H4 (cell line): ENCODE measurements at places on chromosomes 3 and 15.

DNA sequence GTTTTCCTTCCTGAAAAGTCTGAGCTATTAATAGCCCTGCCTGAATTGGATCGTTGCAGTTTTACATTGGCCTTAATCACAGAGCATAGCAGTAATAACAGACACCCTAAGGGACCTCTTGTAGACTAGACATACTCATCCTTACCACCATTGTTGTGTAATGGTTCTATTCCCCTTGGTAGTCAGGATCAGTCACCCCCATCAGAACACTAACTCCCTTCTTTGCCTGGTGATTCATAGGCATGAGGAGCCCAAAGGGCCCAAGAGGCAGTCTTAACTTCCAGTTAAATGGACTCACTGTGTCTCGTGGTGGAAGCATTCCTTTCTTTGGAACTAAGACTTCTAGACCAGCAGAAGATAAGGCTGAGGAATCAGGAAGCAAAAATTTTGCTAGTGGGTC lies 20.2 kb downstream of the CGGBP1 start:
- DNase-seq, result no peak

DNA sequence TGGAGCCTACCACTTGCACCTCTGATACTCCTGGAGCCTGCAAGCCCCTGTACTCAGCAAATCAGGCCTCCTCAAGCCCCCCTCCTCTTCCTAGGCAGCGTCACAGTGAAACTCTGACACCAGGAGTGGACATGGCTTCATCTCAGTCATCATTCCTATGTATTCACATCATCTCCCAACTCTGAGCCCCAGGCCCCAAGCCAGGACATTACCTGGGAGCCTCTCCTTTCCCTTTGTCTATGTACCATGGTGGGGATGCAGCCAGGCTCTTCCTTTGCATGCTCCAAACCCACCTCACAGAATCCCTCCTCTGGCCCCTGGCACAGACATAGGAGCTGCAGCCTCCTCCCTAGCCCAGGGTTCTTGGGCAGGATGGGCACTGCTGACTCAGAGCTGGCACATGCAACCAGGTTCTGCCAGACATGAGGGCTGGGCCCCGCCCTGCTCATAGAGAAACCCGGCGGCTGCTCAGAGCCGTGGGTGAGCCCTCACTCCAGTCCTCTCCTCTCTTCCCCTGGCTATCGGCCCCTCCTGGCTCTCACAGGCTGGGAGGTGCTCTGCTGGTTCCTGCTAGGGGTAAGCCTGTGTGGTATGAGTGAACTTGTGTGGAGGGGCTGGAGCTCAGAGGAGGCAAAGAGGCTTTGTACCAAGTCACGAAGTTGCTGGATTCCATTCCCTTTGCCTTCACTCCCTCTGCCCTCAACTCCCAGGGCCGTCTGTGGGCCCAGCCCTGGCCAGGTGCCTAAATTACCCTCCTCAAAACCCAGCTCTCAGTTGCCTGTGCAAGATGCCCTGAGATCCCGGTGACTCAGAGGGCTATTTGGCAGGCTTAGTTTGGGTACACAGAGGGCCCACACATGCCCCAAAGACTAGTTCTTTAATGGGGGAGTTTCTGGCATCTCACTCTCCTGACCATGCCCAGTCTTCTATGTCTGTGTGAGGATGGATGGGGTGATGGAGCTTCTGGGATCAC lies 1.9 kb upstream of the PLCD1 start:
- DNase-seq, result peak; percentile 74

- DNase-seq, result no peak
Measured at GRCh38 chr15:52658955-52659354, 20.2 kb downstream of the ATOSA start.

DNA sequence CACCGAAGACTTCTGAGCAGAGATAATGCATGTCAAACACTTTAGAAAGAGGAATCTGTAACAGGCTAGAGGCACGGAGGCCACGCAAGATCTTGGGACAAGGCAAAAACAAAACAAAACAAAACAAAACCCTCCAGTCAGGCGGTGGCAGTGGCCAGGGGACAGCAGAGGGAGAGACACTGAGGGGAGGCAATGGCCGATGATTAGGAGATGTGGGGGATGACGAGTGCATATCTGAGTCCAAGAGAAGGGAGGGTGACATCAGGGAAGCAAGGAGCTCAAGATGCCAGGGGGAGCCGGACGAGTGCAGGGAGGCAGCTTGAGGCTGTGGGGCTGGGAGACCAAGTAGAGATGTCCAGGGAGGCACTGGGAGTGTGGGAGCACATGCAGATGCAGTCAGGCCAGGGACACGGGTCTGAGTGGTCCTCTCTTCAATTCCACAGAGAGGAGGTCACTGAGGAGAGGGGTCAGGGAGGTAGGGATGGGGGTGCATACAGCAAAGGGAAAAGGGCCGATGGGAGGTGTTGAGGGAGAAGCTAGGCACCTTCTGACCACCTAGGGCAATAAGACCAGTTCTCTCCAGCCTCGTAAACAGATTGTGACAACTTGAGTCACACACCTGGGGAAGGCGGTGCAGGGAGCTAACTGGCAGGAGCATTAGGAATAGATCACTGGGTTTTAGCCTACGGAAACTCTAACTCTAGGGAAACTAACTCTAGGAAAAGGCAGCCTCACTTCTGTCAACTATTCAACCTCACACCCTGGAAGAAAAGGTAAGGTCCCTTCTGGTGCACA lies 29.6 kb downstream of the SLCO2A1 start:
- DNase-seq, result no peak

- no peak for DNase-seq
Measured at GRCh38 chr3:197586181-197586580, 30.4 kb upstream of the BDH1 start.

GRCh38 chr3:104460477-104461406 lies 906.0 kb upstream of the ALCAM start:
- peak; percentile 20 for DNase-seq

- DNase-seq, result no peak
Measured at GRCh38 chr3:98921957-98922356, 20.5 kb upstream of the DCBLD2 start.

- peak; percentile 85 for DNase-seq
Measured at GRCh38 chr3:16550676-16551341, 37.3 kb upstream of the RFTN1 start.

DNA sequence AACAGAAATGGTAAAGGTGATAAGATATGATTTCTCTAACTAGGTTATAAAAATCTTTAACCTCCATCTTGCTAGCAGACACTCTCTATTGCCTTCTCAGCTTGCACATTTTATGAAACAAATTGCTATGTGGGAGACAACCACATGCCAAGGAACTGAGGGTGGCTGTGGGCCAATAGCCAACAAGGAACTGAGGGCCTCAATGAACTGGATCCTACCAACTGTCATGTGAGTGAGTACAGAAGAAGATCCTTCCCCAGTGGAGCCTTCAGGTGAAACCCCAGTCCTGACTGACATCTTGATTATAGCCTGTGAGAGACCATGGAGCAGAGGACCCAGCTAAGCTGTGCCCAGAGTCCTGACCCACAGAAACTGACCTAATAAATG lies 129.2 kb upstream of the LRIG1 start:
- DNase-seq, result no peak

GRCh38 chr3:141777957-141778813 lies 15.0 kb downstream of the GRK7 start:
- no peak for DNase-seq

GRCh38 chr3:59580996-59581395 lies 531.2 kb upstream of the CFAP20DC start:
- DNase-seq, result no peak

DNA sequence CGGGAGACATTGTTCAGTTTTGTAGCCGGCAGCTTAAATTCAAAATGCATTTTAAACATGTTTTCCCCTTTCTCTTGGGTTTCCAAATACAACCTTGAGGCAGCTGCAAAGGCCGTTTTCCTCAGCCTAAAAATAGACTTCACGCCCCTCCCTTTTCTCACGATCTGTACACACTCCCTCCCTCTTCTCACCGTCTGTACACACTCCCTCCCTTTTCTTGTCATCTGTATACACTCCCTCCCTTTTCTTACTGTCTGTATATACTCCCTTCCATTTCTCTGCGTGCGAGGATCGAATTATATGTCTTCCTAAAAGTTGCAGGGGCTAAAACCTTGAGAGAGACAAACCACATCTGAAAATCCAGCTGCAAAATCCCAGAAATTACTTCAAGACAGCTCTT lies 8.9 kb downstream of the MUC4 start:
- DNase-seq, result no peak

- DNase-seq, result no peak
Measured at GRCh38 chr3:141808586-141808985, 45.4 kb downstream of the GRK7 start.

DNA sequence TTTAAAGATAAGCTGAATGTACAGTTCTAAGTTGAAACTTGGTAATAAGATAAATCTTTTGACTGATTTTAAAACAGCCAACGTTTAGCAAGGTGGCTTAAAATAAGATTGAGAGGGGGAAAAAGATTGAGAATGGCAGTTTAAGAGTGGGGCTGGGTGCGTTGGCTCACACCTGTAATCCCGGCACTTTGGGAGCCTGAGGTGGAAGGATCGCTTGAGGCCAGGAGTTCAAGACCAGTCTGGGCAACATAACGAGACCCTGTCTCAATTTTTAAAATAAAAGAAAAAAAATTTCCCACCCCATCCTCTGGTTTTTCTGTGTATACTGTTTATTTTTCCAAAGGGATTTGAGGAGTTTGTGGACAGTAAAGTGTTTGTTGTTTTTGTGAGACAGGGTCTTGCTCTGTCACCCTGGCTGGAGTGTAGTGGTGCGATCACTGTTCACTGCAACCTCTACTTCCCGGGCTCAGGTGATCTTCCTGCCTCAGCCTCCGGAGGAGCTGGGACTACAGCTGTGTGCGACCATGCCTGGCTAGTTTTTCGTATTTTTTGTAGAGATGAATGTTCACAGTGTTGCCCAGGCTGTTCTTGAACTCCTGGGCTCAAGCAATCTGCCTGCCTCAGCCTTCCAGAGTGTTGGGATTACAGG lies 3.0 kb downstream of the MAPK6 start:
- DNase-seq, result no peak

GRCh38 chr15:85006655-85007054 lies 25.0 kb downstream of the PDE8A start:
- no peak for DNase-seq

GRCh38 chr3:79872483-79872882 lies 104.7 kb upstream of the ROBO1 start:
- DNase-seq, result peak; percentile 6

DNA sequence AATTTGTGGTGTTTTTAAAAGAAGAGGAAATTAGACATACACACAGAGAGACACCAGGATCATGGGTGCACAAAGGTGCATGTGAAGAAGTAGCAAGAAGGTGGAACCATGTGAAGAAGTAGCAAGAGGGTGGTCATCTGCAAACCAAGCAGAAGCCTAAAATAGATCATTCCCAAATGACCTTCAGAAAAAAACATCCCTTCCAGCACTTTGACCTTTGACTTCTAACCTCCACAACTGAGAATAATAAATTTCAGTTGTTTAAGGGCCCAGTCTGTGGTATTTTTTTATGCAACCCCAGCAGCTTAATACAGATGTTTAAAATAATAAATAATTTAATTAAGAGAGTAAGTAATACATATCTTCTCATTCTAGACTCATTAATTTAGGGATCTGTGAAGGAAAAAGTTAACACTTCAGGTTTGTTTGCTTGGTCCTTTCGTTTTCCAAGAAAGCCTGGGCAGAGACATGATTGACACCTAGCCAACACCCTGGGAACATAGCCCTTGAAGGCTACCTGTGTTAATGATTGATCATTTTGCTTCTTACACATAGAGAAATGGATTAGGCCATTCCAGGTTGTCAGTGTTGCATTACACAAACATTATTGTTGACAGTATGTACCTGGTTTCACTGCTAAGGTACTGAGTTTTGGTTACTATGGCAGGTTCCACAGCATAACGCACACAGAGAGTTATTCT lies 1331.2 kb upstream of the GBE1 start:
- no peak for DNase-seq
